ENCODE measurements at places on chromosomes 12 and 14.

- peak; percentile 70 for DNase-seq
These were observed 10.9 kb upstream of the IL26 start for GRCh38 chr12:68236421-68237059.

DNA sequence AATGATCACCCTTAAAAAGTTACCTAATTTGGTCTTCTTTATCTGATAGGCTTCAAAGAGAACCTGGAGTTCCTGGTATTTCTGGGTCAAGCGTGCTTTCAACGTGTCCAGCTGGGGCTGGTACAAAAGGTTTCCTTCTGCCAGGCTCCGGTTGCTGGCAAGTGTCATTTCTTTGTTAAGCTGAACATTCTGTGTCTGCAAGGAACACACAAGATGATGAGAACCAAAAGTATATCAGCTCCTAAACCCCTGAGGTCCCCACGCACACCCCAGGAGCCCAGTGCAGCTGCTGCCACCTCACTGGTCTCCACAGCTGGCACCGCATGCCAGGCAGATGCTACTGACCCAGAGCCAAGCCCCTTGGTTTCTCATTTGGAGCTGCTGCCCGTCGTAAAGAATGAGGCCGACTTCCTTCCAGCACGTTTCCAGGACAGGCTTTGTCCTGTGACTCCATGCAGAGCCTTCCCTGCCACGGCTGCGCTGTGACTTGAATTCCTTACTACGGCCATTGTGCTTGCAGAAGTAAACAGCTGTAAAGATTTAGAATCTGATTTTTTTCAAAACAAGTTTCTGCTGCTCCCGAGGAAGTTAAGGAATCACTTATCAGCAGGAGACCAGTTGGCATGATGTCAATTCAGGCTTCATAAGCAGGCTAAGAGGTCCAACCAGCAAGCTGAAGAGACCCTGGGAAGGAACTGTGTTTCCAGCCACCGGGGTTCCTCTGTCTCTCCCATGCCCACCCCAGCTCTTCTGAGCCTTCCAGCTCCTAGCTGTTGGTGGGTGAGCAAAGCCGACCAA, 24.9 kb downstream of the VPS37B start:
- DNase-seq, result no peak

- no peak for DNase-seq
These were observed 10.9 kb downstream of the KMT2D start for GRCh38 chr12:49049566-49050224.

- no peak for DNase-seq
These were observed 362.6 kb downstream of the LRIG3 start for GRCh38 chr12:58557661-58558060.

DNA sequence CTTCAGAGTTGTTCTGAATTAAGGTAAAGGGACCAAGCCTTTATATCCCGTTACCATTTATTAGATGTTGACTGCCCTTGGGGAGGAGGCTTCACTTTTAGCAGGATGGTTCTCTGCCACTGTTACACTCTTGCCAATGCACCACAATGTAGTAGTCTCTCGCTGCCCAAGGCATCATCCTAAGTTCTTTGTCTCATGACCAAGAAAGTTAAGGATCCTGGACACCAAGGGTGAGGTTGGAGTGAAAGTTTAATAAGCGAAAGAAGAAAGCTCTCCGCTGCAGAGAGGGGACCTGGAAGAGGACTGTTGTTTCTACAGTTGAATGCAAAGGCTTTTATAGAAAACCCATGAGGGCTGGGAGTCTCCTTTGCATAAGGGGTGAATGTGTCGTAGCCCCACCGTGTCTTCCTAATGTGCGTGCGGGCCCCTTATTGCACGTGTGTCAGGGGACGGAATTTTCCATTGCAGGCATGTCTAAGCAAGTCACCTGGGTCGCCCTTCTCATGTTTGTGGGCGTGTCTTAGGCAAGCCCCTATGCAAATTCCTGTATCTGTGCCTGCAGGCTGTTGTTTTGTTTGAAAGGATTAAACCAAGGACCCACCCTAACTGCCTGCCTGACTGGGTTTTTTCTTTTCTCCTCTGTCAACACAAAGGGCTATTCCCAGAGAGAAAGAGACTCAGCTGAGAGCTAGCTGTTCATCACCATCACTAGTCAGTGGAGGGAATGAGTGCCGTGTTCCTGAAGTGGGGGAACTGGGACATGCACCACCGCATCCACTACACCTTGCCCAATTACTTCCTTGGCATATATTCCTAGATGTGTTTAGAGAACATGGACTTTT, 17.6 kb upstream of the RNASE1 start:
- no peak for DNase-seq

- no peak for DNase-seq
These were observed 6.5 kb downstream of the NAB2 start for GRCh38 chr12:57095440-57095839.

DNA sequence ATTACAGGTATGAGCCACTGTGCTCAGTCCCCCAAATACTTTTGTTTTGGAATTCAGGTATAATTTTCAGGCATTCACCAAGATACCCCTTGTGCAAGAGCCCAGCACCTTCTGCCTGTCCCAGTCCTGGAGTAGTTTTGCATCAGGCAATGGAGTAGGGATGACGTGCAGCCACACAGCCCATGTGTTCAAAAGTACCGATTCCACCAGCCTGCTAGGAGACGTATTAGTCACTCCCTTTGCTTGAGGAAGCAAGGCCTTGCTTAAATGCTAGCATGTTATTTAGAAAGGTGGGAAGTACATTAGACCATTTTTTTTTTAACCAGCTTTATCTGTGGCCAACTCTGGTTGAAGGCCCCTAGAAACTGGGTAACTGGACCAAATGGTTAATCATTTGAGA, 15.0 kb upstream of the GALNT16 start:
- no peak for DNase-seq

- no peak for DNase-seq
These were observed 96.6 kb downstream of the SUDS3 start for GRCh38 chr12:118472940-118473339.

DNA sequence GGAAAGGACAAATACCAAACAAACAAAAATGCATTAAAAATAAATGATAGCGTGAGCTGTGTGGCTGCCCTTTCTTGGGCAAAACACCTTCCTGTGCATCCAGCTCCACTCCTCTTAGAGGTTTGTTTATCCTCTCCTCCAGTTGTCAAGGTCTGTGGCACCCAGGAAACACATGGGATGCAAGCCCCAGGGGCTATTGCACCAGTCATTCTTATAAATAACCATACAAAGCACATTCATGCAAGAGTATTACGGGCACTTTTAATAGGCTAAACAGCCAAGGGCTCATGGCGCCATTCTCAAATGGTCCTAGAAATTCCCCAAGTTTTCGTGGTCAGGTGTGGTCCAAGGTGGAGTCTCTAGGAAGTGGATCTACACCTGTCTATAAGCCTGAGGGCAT, 257.0 kb downstream of the DPF3 start:
- DNase-seq, result no peak

GRCh38 chr12:123351349-123351748, 13.3 kb downstream of the SBNO1 start:
- no peak for DNase-seq

- DNase-seq, result no peak
These were observed 28.6 kb downstream of the DYRK2 start for GRCh38 chr12:67677166-67677565.

- no peak for DNase-seq
These were observed 40.1 kb downstream of the PDZRN4 start for GRCh38 chr12:41228066-41228820.

- no peak for DNase-seq
These were observed 13.1 kb downstream of the EMP1 start for GRCh38 chr12:13209436-13210235.

DNA sequence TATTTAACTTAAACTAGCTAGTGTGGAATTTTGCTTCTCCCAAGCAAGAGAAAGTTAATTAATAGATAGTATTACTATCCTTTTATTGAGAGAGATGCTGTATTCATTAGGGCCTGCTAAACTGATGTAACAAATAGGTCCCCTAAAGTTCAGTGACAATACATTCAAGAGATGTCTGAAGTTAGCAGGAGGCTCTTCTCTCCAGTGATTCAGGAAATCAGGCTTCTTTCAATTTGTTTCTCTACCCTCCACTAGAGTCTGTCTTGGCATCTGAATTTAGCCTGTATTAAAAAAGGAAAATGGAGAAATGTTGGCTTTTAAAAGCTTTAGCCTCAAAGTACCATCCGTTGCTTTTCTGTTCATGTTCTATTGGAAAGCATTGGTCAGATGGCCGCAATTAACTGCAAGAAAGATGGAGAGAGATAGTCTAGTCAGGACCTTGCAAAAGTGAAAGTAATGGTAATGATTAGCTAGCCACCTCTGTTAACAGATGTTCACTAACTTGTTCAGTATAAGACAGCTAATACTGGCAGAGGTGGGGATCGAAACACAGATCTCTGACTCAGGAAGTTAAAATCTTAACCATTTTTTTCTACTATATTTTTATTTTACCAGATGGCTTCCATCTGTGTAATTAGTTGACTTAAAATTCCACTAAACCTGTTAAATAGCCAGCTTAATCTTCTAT, 786.8 kb downstream of the TMTC2 start:
- no peak for DNase-seq
